ENCODE measurements at places on chromosomes 7 and 10.

DNA sequence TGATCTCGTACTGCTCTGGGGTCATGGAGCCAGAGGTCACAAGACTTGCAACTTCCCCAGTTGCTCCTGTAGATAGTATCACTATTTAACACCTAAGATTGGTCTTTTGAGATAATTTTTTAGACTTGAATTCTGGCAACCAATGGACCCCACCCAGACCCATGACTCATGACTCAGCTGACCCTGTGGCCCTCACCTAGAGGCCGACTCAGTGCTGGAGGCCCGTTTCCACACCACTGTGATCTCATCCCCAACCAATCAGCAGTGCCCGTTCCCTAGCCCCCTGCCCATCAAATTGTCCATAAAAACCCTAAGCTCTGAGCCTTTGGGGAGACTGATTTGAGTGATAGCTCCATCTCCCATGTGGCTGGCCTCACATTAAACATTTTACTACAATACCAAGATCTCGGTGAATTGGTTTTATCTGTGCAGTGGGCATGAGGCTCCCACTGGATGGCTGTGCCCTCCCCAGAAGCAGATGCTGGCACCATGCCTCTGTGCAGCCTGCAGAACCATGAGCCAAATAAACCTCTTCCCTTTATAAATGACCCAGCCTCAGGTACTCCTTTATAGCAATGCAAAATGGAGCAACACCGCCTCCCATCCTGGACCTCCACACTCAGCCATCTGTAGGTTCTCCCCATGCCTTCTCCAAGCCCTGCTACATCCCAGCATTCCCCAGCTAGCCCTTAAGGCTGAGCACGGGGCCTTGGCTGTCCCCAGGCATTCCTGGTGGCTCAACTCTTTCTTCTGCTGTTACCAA lies 98.8 kb downstream of the PRKAG2 start:
- no peak for DNase-seq

- DNase-seq, result no peak
Measured at GRCh38 chr7:112982441-112983063, 104.1 kb downstream of the GPR85 start.

DNA sequence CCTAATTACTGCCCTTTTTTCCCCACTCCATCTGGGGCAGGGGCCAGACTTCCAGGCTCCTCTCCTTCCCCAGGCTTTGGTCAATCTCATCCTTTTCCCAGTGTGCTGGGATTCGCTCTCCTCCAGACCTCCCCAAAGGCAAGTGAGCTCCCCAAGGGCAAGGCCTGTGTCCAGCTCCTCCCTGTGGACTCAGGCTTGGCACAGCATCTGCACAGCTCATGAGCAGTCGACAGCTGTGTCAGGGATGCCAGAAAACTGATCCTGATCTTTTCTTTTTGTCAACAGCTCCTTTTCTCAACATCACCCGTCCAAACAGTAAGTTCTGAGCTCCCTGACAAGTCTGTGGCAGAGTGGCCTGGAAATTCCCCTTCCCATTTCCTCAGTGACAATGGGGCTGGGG lies 67.1 kb downstream of the C10orf120 start:
- DNase-seq, result no peak

- DNase-seq, result no peak
Measured at GRCh38 chr10:57849691-57850357, 417.9 kb downstream of the IPMK start.

All from GM12864 (cell line).